ENCODE measurements at places on chromosomes 13 and 19.

DNA sequence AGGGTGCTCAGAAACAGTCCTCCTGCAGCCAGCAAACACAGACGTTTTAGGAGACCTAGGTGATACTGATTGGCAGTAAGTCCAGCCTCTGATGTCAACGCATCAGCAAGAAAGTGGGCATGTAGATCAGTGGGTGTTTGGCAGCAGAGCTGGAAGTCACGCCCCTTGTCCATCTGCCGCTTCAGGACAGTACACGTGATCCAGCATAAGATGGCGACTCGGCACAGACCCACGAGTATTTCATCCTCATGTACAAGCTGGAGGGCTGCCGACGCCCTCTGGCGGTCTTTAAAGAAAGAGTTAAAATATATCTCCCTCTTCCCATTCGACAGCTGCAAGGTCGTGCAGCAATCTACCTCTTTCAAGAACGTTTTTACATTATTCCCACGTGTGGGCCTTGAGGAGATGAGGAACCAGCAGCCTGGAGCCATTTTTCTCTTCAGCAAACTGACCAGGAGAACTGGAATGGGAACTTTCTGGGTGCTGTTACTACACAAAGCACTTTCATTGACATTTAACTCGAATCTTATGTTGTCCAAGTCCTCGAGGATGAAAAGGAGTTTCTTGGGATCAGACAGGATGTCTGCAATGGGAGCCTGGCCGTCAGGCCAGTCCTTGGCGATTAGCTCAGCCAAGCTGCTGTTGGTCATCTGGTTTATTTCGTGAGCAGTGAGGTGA lies 22.3 kb downstream of the NLRP11 start:
- DNase-seq = no peak

DNA sequence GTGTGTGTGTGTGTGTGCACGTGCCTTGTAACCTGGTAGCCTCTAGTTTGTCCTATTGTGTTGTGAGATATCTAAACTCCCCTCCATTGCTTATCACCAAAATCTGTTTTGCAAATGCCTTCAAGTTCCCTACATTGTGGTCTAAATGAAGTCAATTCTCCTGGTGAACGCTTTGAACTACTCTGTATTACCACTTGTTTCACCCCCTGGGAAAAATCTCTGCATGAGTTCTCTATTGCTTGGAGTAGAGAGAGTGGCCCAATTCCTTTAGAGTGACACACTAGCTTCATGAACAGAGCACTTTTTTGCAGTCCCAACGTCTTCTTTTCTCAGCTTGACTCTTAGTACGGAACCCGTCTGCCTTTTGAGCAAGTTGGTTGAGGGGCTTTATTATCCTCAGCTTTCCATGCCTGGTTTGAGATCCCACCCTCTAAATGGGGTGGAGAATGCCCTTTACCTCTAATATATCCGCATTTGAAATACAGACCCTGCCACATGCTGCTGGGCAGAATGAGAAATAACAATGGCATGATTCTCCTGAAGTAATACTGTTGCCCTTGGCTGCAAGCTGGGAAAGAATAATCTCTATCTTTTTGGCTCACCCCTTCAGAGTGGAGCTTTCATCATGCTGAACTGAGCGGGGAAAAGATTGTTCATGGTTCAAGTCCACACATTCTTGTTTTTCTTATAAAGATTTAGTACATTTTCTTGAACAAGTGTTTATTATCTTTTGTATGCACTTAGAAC lies 2545.3 kb downstream of the PCDH9 start:
- DNase-seq = no peak

- DNase-seq = no peak
Observed at GRCh38 chr13:28357247-28357825, 137.6 kb downstream of the FLT1 start.

DNA sequence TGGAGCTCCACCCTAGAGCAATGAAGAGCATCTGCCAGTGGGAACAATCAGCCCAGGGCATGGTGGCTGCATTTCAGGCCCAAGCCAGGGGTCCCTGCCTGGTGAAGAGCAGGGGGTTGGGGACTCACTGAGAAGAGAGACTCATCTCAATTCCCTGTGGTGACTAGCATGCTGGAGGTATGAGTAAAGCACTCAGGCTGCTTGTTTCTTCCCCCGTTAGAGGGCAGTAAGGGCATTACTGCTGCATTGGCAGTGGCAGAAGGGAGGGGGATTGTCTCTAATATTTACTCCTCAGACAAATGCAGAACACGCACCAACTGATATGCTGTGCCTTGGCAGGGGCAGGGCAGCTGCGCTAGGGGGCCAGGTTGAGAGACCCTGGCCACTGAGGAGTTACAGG lies 329.1 kb downstream of the SLITRK5 start:
- DNase-seq = no peak

GRCh38 chr13:90091611-90092010 lies 1255.9 kb upstream of the MIR17HG start:
- no peak for DNase-seq

DNA sequence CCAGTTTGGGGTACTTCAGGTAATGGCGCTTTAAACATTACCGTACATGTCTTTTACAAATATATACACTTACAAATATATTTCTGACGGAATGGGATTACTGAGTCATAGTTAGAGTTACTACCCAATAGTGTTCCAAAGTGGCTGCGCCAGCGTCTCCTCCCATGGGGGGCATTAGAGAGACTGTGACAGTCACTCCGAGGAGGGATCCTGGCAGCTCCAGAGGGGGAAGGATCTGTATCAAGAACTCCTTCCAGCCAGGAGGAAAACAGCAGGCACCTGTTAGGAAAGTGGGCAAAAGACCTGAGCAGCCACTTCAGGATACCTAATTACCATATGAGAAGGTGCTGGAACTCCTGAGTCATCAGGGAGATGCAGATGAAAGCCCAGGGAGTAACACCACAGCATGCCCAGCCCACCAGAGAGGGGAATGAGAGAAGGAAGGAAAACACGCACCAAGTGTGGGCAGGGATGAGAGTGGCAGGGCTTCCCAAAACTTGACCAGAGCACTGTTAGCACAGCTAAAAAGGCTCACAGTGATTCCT lies 52.9 kb downstream of the SLC7A9 start:
- no peak for DNase-seq

DNA sequence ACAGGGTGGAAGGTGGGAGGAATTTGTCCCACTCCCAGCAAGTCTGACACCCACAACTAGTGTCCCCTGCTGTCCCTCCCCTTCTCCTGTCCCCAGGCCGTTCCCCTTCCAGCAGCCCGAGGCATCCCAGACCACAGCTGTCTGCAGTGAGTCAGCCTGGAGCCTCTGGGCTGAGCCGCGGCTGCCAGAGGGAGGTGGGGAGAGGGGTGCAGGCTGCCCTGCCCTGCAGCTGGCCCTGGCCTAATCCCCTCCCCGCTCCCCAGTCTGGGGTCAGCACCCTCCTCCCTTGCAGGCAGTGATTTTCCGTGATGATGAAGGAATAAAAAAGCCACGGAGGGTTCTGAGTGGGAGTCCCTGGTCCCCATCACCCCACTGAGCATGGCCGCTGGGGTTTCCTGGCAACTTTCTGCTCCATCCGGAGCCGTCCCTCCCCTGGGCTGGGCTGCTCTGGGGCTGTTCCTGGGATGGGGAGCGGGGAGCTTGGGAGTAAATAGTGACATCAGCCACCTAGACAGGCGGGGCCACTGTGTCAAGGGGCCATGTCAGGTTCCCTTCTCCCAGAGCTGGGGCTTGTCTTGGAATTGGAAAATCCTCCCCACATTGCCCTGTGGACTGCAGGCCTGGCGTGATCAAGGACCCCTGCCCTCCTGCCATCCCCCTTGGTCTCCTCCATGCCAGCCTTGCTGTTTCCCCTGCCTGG lies 16.8 kb downstream of the SPC24 start:
- DNase-seq = peak; percentile 63

- DNase-seq = no peak
Observed at GRCh38 chr13:35793823-35794222, 317.3 kb upstream of the MAB21L1 start.

Data from caudate nucleus (tissue), 63 donors.